HFF-Myc (cell line): ENCODE measurements at places on chromosomes 1 and 21.

DNA sequence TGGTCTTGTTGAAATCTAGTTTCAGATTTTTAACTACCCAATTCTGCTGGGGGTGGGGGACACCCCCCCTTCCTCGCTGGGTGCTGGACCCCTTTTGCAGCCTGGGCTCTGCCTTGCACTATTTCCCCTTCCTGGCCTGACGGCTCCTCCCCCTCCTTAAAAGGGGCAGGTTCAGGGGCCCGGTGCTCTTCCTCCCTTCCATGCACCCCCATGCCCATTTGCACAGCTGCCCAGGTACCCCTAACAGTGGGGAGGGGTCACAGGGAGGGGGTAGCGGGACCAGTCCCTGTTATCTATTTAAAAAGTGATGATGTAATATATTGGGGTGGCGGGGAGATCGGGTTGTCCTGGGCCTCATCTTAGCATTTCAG, 15.3 kb downstream of the ZBTB7B start:
- no peak for DNase-seq

GRCh38 chr1:225848030-225848955, 33.9 kb downstream of the TMEM63A start:
- DNase-seq: no peak

GRCh38 chr1:27864264-27864895, 8.0 kb upstream of the THEMIS2 start:
- no peak for DNase-seq

GRCh38 chr21:44927587-44928461, 7.1 kb upstream of the ITGB2 start:
- no peak for DNase-seq
